ENCODE measurements at places on chromosomes 5 and 9.

- no peak for DNase-seq
Measured at GRCh38 chr9:135616619-135617537, 22.5 kb downstream of the GLT6D1 start.

GRCh38 chr5:62184444-62184843 lies 121.6 kb upstream of the KIF2A start:
- DNase-seq: no peak

GRCh38 chr5:171479776-171480125 lies 60.3 kb downstream of the FGF18 start:
- DNase-seq: no peak

- DNase-seq: no peak
Measured at GRCh38 chr9:108991479-108991878, 21.8 kb downstream of the CTNNAL1 start.

DNA sequence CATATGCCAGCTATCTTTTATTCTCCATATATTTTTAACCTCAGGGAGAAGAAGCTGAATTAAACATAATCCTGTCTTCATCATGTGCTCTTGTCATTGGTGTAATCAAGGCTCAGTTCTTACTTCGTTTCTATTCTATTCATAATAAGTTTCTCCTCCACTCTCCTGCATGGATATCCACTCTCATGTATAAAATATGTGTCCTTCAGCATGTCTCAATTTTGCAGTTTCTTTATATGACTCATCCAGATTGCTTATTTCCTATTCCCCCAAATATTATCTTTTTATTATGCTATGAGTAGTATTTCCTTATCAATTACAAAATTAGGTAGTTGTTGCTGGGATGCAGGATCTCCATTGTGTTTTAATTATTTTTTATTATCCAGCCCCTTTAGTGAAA lies 643.7 kb upstream of the ACO1 start:
- DNase-seq: no peak

- no peak for DNase-seq
Measured at GRCh38 chr5:173065155-173065554, 9.0 kb downstream of the CREBRF start.

DNA sequence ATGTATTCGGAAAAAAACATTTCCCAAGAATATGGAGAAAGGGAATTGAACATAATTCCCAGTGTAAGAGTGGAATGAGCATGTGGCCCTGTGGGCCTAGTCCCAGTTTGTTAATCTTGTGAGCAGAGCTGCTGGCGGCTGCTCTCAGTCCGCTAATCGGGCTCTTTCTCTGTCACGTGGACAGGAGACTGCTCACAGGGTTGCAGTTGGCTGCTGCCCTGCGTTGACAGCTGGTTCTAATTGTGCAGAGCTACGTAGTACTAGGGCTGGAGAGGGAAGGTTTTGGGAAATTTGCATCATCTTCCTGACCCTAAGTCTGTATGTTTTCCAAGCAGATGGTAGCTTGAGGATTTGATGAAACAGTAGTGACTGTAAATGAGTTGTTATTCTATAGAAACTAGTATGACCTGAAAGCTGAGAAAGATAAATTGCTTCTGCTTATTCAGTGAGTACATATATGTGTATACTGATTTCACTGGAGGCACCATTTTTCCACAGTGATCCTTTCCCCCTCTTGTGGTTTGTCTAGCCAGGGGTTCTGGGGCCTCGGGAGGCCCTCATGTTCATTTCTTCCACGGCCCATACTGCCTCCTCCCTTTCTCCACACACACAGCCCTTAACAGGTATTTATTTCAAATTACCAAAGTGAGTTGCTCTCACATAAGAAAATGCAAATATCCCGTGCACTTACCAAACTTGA lies 100.6 kb downstream of the ANGPTL2 start:
- DNase-seq: no peak

DNA sequence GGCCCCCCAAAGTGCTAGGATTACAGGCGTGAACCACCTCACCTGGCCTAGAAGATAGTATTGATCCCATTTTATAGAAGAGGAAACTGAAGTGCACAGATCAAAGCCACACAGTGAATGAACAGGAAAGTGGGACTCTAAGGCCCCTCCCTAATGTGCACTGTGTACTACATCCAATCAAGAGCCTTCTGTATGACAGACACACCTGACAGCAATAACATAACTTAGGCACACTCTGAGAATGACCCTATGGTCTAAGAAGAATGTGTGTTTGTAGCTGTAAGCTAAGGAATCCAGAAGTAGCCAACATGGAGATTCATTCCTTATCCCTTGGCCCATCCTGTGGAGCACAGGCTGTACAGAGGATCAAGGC lies 271.2 kb downstream of the SMARCA2 start:
- DNase-seq: no peak

DNA sequence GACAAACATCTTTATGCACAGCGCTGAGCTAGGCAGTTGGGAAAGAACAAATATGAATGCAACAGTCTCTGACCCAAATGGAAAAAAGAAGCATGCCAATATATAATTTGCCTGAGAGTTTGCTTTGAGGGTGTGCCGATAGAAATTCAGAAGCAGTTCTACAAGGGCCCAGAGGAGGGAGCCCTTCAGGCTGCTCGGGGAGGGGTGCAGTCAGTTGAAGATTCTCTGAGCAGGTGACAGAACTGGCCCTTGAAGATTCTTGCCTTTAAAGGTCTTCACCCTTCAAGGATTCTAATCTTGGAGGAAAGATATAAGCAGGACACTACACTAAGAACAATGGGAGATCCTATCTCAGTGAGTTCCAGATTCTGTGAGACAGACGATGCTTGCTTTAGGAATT lies 3.7 kb upstream of the PAPPA start:
- DNase-seq: no peak

DNA sequence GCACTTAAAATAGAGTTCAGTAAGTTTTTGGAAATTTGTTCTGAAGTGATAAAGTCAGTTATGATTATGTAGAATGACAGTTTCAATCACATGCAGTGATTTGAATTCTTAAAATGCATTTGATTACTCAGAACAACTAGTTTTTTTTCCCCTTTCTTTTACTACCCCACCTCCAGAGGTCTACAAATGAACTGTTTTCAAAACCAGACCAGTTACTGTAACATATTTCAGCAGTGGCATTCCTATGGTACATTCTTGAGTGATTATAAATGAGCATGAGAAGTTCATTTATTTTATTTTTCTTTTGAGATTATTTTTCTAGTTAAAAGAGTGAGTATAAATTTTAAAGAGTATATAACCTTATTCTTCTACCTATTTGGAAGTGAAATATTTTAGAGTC lies 71.6 kb downstream of the NNT start:
- DNase-seq: no peak

DNA sequence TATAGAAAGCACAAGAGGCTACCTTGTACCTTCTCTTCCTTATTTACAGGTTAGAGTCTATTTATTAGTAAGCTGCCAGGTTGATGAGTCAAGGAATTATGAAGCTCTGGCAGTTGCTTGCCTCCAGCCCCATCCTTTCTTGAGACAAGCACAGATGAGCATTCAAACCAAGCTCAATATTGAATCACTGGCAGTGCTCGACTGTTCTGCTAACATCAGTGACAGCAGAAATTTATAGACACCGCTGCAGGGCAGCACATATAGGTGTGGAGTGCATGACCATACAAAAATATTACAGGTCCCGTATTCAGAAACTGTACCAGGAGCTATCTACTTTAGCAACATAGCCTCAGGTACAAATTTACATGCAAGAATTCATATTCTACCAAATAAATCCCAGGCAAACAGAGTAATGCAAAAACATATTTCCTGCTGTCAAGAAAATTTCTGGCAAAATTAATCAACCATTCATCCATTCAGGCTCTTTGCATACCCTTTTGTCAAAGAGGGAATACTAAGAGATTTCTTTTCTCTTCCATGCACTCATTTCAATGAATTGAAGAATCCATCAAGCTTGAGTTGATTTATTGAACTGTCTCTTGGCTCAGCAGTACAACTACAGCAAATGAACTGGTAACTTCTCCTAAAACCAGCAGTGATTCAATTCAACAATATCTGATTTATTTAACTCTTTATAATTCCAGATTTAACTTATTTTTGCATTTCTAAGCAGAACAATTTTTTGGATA lies 26.9 kb upstream of the PCA3 start:
- no peak for DNase-seq

DNA sequence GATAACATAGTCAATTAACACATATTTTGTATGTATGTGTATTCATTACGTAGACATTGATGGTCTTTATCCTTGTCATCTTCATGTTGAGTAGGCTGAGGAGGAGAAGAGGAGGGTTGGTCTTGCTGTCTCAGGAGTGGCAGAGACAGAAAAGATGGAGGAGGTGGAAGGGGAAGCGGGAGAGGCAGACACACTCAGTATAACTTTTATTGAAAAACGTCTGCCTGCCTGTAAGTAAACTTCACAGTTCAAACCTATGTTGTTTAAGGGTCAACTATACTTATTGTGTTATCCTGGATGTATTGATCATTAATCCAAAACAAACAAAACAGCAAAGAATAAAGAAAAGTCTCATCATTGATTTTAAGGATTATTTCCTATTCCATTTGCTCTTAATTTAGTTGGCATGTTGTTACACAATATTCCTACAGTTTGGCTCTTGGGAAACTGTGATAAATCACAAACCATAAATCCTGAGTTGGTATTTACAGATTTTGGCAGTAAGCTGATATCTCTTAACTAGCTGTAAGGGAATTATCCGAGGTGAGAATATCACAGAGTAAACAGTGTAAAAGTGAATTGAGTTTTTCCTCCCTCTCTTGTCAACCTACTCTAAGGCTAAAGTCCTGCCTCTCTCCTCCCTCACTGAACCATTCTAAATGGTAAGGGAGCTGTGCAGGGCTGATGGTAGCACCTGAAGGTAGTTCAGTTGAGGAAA lies 487.2 kb downstream of the SPATA31D1 start:
- no peak for DNase-seq

- DNase-seq: no peak
Measured at GRCh38 chr5:87347272-87347671, 65.5 kb downstream of the CCNH start.

DNA sequence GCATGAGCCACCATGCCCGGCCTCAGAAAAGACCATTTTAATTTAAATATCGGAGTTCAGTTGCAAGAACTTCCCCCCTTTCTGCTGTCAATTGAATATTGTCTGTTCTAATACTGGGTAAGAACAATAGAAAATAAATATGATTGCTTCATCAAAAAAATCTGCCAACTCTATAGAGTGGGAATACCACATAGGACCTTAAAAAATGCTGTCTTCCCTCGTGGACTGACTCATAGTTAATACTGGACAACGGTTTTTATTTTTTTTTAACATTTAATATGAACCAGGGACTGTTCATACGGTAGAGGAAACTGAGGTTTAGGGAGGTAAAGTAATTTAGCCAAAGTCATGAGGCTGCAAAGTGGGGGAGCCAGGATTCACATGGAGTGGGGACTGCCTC lies 9.7 kb downstream of the ZNF462 start:
- DNase-seq: no peak

- no peak for DNase-seq
Measured at GRCh38 chr9:97638666-97639065, 5.0 kb downstream of the NCBP1 start.

DNA sequence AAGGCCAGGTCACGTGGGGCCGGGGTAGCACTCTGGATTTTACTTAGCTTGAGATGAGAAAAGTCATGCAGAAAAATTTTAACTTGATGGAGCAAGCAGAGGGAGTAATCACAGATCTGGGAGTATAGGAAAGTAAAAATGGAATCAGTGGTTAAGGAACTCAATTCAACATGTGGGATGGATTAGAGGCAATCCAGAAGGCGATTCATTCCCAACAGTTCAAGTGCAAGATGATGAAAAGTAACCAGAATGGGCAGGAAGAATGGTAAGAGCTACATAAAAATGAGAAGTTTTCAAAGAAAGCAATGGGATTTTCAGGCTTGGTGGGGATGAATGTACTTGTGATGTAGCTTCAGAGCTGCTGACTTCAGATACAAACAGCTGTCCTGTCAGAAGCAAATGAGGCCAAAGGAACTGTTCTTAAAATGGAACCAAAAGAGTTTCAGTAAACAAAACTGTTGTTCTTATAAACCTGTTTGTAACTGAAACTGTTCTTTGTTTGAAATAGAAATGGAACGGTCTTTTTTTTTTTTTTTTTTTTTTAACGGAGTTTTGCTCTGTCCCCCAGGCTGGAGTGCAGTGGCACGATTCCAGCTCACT lies 5.6 kb upstream of the SEC24A start:
- DNase-seq: no peak

DNA sequence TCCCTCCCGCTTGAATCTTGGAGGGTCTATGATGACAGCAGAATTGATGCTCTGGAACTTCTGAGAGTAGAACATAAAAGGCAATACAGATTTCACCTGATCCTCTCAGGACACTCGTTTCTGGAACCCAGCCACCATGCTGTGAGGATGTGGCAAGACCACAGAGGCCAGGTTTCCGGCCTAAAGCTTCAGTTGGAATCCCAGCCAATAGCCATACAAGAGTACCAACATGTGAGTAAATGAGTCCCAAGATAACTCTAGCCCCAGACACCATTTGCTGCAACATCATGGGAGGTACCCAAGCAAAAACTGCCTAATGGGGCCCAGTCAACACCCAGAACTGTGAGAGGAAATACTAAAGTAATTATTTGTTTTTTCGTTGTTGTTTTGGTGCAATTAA lies 65.7 kb upstream of the MARCHF11 start:
- DNase-seq: no peak

DNA sequence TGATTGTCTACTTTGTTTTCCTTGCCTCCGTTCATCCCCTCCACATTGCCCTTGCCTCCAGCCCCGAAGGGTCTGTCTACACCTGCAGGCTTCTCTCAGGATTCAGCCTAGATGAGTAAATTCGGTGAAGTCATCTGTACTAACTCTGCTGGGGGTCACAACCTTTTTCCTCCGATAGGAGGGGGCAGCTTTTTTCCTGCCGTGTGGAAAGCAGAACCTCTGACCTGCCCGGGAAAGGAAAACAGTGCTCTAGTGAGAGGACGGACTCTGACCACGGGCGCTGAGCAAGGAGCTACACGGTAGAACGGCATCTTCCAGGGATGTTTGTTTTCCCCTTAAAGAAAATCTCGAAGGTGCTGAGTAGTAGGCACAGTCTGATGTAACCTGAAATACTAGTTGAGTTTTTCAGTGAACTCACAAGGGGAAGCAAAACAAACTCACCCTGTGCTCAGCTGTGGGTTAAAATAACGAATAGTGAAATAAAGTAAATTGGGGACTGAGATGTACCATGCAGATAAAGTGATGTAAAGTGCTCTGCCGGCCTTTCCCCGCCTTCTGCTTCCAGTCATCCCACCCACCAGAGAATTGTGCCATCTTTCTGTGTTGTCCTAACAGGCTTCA lies 281.8 kb downstream of the AOPEP start:
- no peak for DNase-seq

- no peak for DNase-seq
Measured at GRCh38 chr9:75593920-75594319, 296.6 kb upstream of the PCSK5 start.

- no peak for DNase-seq
Measured at GRCh38 chr9:126291925-126292324, 34.7 kb upstream of the MVB12B start.
